Mesenteric fat pad (tissue), 1 donor: ENCODE measurements at places on chromosomes 5 and 9. TPM values are rescaled to one million over a fixed set of nuclear protein-coding genes. Genes with fewer than 3 reads are reported as not detected.

The SLC1A1 gene
- total RNA-seq: 8.2 TPM

The OR13C9 gene
- not detected for total RNA-seq

The REXO4 gene
- total RNA-seq: 13.1 TPM

The ARL14EPL gene
- not detected for total RNA-seq

The GARIN3 gene
- not detected for total RNA-seq

The N4BP3 gene
- 2.4 TPM for total RNA-seq

The SLC6A18 gene
- total RNA-seq: not detected

The AIF1L gene
- 57.2 TPM for total RNA-seq

The CTXN3 gene
- total RNA-seq: not detected

The LRRC19 gene
- total RNA-seq: not detected

The CATSPER3 gene
- total RNA-seq: 0.61 TPM

- no peak for DNase-seq
Observed at GRCh38 chr9:27818348-27818747, 245.1 kb upstream of the C9orf72 start.

GRCh38 chr5:133489632-133490031 is 122.7 kb downstream of the FSTL4 start:
- no peak for DNase-seq

- peak; percentile 18 for DNase-seq
Observed at GRCh38 chr5:132237141-132237540, 9.5 kb upstream of the P4HA2 start.

DNA sequence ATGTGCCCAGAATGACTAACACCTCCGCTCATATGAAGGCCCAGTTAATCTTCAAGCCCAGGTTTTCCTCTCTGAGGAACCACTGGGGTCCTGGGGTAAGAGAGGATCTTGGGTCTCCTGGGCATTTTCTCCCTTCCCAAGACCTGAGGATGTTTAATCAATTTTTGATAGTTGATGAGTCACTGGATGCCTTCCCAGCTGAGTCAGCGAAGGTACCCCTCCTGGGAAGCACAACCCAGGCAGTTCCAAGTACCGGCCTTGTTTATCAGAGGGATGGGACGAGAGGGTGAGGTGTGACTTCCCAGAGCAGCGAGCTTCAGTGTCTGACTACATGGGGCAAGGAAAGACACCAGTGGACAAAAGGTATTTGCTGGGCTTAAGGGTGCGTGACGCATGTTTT is 119.6 kb upstream of the IL12B start:
- no peak for DNase-seq

DNA sequence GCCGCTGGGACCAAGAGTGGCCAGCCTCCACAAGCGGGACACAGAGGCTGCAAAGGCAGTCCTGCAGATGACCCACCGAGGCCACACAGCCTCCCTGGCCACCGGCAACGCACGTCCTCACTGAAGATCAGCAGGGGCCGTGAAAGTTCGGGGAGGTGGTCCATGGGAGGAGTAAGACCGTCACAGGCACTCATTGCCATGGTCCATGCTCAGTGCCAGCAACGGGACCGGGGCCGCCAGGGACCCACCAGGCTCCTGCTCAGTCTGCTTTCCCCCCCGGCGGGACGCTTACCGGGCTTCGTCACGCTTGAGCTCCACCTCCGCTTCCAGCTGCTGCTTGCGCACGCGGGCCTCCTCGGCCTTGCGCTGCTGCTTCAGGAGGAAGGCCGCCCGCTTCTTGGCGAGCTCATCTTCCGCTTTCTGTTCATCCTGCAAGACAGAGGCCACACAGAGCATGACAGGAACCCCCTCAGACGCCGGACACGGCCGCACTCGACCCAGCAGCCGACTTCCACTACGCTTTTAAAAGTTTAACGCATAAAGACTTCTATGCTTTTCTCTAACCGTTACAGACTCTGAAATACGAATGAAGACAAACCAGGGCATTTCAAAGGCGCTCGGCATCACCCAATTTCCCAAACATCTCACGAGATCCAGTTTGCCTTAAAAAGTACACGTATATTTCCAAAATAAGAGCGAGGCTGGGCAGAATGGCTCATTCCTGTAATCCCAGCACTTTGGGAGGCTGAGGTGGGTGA is 88.4 kb downstream of the CAMSAP1 start:
- peak; percentile 78 for DNase-seq

GRCh38 chr5:162444129-162444762 is 376.7 kb downstream of the GABRG2 start:
- DNase-seq: no peak

DNA sequence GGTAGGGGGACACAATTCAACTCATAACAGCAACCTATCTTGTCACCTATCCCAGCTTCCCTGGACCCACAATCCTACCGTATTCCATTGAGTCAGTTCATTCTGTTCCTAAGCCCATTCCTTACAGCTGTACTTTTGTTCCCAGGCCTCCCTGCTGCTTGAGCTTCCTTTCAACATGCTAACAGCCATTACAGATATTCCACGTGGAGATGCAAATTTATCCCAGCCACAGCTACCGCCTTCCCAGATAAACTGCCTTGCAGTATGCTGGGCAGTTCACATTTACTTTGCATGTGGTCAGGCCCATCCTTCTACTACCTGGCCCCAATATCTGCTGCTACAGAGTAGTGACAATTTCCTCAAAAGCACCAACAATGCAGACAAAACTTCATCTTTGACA is 23.0 kb downstream of the RIGI start:
- no peak for DNase-seq

GRCh38 chr5:13186177-13186576 is 758.3 kb downstream of the DNAH5 start:
- DNase-seq: no peak

- no peak for DNase-seq
Observed at GRCh38 chr5:80915716-80916115, 44.4 kb upstream of the RASGRF2 start.

DNA sequence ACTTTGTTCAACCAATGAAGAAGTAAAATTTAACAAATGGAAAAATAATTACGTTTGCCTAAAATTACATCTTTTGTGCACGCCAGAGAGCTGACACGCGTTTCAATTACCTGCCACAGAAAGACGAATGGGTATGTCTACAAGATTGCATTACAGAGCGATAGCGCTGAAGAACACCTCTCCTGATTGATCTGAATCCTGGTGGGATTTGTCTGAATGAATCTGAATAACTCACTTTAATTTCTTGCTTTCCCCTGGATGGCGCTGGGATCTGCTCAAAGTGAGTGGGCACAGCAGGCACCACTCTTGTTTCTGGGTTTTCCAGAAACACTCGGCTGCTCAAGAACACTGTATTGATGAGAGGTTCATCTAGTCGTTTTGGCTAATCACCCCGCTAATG is 148.8 kb upstream of the TBC1D2 start:
- DNase-seq: peak; percentile 9

- DNase-seq: no peak
Observed at GRCh38 chr9:128627906-128628305, 28.7 kb downstream of the DYNC2I2 start.

DNA sequence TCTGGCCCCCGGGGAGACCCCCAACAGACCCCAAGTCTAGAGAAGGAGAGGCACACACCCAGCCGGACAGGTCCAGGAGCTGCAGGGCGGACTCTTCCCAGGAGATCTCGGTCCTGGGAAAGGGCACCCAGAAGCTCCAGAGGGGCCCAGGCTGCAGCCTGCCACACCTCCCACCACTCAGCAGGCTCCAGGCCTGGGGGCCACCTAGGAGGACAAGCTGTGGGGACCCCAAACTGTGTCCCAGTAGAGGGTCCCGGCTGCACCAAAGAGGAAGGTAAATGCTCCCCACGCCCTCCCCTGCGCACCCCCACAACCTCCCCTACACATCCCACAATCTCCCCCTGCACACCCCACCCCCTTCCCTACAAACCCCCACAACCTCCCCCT is 48.5 kb downstream of the PLEKHG4B start:
- no peak for DNase-seq

DNA sequence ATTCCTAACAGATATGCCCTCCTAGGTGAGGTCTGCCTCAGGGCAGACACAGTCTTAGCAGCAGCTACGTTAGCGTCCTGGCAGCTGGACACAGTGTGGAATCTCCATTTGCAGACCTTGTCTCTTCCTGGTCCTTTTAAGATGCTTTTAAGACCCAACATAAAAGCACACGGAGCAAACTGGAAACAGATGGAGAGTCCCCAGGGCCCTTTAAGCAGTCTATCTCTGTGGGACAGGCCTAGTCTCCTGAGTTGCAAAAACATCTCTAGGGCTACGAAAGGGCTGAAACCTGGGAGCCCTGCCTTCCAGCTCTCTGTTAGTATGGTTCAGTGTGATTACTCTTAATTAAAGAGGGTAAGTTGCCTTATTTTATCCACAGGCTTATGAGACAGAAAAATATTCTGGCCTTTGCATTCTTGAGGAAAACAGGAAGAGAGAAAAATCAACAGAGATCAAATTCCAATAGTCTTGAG is 66.0 kb upstream of the GNA14 start:
- no peak for DNase-seq

- DNase-seq: no peak
Observed at GRCh38 chr9:125493881-125494652, 212.9 kb downstream of the MAPKAP1 start.

- DNase-seq: peak; percentile 18
Observed at GRCh38 chr9:130084337-130084736, 30.6 kb downstream of the GPR107 start.
